ENCODE measurements at places on chromosomes 7 and 10. TPM values are rescaled to one million over a fixed set of nuclear protein-coding genes. Genes with fewer than 3 reads are reported as not detected.

LIPF gene
- total RNA-seq = 0.10 TPM

C7orf57 gene
- 0.10 TPM for total RNA-seq

LIPN gene
- 8.2 TPM for total RNA-seq

JCAD gene
- 17.2 TPM for total RNA-seq

AKR1C8 gene
- 1.5 TPM for total RNA-seq

ZNF438 gene
- total RNA-seq = 6.6 TPM

TAS2R41 gene
- not detected for total RNA-seq

TMEM236 gene
- total RNA-seq = 0.69 TPM

ADAMTS14 gene
- total RNA-seq = 5.2 TPM

CADPS2 gene
- 8.3 TPM for total RNA-seq

ARMS2 gene
- not detected for total RNA-seq

All from skin of body (tissue), 3 donors.